ENCODE measurements at places on chromosomes 2 and 18. TPM values are rescaled to one million over a fixed set of nuclear protein-coding genes. Genes with fewer than 3 reads are reported as not detected.

The SH3BP4 gene
- 40.7 TPM for total RNA-seq

The NAT8 gene
- total RNA-seq: not detected

The EVX2 gene
- total RNA-seq: not detected

The SCYGR4 gene
- not detected for total RNA-seq

The SERPINB13 gene
- not detected for total RNA-seq

The AQP12B gene
- total RNA-seq: not detected

The GLI2 gene
- 22.1 TPM for total RNA-seq

The SPATS2L gene
- 133 TPM for total RNA-seq

The METTL8 gene
- 24.9 TPM for total RNA-seq

The COL4A4 gene
- 1.5 TPM for total RNA-seq

The GCG gene
- not detected for total RNA-seq

The RIT2 gene
- not detected for total RNA-seq

The PMAIP1 gene
- 16.3 TPM for total RNA-seq

The IL36A gene
- not detected for total RNA-seq

The SNRNP27 gene
- total RNA-seq: 52.3 TPM

The NR4A2 gene
- total RNA-seq: 1.7 TPM

The CRYGB gene
- not detected for total RNA-seq

The NT5C1B gene
- not detected for total RNA-seq

The GAL3ST2 gene
- 0.25 TPM for total RNA-seq

The ANKRD44 gene
- 2.6 TPM for total RNA-seq

The SIX3 gene
- 2.9 TPM for total RNA-seq

The MDH1B gene
- 1.6 TPM for total RNA-seq

The ZNF516 gene
- 4.1 TPM for total RNA-seq

The NCOA1 gene
- total RNA-seq: 7.9 TPM

The IL1F10 gene
- total RNA-seq: not detected

The RBM43 gene
- 3.3 TPM for total RNA-seq

The HOXD10 gene
- 5.3 TPM for total RNA-seq

The DNAJC5G gene
- not detected for total RNA-seq

The PCARE gene
- total RNA-seq: not detected

The LINC00305 gene
- total RNA-seq: not detected

The NMUR1 gene
- not detected for total RNA-seq

The REG1B gene
- total RNA-seq: not detected

The MZT2B gene
- 414 TPM for total RNA-seq

Data from A549 treated with Hydrocortisone at 1 μM for 4 hours (cell line).